ENCODE measurements at places on chromosomes 7 and 10.

DNA sequence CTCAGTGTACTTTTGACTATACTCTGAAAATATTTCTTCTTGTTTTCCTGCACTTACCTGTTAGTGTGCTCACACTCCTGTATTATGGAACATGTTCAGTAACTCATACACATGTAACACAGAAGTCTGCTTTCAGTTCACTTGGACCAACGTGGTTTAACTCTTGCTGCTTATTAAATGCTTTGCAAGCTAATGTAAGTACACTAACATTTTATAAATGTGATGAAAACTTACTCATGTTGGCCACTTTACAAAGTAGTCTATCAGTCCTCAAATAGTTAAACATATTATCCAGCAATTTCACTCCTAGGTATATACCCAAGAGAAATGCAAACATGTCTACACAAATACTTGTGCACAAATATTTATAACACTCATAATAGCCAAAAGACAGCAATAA lies 98.4 kb downstream of the UBE2H start:
- DNase-seq = no peak

GRCh38 chr7:102991540-102992214 lies 78.9 kb downstream of the LRRC17 start:
- peak; percentile 47 for DNase-seq

- DNase-seq = no peak
Observed at GRCh38 chr10:71127773-71128172, 84.6 kb upstream of the UNC5B start.

DNA sequence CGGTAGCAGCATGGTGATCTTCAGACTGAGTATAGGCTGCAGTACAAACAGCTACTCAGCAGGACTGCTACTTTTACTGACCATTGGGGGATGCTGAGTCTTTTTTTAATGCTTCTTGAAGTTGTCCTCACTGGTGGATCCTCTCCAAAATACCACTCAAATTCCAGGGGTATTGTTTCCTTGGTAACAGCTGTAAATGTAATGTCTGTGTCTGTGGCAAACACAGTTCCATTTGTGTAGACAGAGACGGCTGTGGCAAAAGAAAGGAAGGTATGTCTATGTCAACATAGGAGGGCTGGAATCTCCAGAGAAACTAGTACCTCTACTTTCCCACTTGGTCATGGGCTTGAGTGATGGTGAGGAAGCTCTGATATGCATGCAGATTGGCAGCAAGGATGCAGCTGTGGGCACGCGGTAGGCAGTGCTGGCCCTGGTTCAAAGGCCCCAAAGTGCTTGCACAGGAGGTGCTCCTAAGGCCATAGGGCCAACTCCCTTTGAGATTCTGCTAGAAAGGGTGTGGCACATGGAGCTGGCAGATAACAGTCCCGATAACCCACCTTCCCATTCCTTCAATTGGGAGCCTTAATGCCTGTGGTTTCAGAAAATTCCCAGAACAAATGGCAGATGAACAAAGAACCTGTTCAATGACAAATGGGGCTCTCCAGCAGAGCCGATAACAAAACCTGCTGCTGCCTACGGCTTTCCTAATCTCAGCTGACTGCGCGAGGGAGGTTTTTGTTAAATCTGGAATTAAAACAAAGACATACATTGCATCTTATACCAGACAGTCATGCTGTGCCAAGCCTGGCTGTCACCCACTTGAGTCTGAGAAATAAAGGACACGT lies 43.0 kb downstream of the PKD1L1 start:
- peak; percentile 28 for DNase-seq

DNA sequence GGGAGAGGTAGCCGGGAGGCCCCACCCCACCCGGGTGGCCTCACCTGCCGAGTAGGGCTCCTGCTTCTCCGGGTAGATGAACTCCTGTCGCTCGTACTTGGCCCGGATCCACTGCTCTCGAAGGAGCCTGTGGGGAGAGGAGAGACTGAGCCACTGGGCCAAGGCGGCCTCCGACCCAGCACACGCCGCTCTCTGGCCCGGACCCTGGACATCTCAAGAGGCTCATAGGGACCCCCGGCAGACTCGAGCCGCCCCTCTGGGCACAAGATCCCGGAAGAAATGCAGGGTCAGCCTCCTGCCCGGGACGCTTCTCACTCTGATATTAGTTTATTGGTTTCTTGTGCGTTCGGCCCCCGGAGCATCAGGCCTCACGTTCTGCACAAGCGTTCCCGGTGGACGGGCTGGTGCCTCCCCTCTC lies 34.5 kb downstream of the ADAP1 start:
- no peak for DNase-seq

GRCh38 chr7:151426904-151427704 lies 12.8 kb downstream of the CRYGN start:
- no peak for DNase-seq

DNA sequence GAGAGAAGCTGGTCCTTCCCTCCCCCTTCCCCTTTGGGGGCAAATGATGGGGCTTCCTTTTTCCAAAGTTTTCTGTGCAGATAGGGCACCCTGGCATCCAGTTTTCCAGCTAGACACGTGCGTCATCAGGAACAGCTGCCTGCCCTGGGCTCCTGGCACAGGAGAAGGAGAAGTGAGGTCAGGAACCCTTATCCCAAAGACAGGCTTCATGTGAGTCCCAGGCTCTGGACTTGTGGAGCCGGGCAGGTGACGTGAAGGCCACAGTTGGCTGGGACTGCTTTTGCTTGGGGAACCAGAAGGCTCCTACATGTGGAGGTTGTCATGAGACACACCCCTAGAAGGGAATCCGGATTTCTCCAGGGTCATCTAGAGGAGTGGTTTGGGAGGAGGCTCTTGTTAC lies 66.5 kb downstream of the RBM20 start:
- no peak for DNase-seq

GRCh38 chr10:101060951-101061623 lies 702 bp upstream of the KAZALD1 start:
- peak; percentile 86 for DNase-seq

GRCh38 chr7:133709036-133709880 lies 417.9 kb upstream of the LRGUK start:
- no peak for DNase-seq

DNA sequence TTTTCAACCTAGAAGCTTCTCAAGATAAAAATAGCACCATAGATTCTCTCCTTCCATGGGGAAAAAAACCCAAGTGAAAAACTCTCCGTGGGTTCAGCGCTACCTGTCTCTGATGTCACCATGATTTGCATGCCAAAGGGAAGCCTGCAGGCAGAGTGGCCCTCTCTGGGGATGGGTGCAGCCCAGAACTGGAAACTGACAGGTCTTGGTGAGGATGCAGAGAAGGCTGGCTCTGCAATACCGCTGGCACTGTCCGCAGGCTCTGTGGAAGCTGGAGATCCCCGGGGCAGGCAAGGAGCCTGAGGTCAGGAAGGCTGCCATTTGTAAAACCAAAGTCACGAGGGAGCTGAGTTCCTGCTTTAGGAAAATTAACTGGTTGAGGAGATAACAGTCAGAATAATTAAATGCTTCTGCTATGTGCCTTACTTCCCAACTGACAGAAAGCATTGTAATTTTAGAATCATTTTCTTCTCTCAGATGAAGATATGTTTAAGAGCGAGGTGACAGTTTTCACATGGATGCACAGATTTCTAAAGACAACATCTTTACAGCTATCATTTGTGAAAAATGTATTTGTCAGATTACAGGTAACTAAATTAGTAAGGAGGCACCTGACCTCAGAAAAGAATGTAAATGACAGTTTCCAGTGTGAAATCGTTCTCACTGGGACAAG lies 731.5 kb upstream of the FZD8 start:
- DNase-seq = no peak

DNA sequence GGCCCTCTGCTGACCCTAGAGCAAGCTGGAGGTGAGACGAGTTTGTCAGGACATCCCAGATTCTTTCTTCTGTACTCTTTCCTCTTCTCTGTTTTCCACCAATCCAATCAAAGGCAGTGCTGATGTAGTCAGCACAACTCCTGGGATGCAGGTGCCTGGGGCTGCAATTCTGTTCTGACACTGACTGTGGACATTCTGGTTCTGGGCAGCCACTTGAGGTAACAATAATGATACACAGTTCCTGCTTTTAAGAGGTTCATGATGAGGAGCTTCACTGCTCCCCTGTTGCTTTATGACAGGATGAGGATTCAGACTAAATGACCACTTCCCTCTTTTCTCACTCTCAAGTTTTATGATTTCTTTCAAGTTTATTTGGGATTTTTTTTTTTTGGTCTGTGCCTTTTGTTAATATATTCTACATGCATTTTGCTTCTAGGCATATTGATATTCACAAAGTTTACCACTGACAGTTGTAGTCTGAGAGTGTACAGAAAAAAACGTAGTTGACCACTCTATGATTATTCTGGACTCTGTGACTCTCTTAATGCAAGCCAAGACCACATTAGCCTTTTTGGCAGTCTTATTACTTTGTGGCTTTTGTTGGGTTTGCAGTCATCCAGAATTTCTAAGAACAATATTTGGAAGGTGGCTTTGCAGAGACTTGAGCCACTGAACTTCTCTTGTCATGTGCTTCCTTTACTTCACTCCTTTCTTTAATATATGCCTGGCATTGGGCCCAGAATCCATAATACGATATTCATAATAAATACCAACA lies 247.6 kb downstream of the AUTS2 start:
- DNase-seq = no peak

- no peak for DNase-seq
Observed at GRCh38 chr7:138903859-138904435, 77.2 kb downstream of the KIAA1549 start.

DNA sequence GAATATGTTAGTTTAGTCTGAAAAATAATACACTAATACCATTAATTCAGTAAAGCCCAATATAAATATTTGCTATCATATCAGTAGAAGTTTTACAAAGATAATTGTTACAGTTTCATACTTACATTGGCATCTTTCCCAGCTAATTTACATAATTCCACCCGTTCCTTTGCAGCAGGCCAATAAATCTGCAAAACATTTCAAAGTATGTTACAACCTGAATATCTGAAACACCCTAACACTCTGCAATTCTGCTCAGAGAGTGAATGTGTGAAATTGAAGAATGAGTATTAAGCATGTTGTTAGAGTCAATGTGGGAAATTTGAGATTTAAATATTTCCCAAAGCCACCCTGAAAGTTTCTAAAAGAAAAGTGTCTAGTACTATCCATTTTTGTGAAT lies 105.5 kb downstream of the SEMA3D start:
- no peak for DNase-seq

GRCh38 chr10:53387562-53387961 lies 615.0 kb upstream of the MBL2 start:
- no peak for DNase-seq

DNA sequence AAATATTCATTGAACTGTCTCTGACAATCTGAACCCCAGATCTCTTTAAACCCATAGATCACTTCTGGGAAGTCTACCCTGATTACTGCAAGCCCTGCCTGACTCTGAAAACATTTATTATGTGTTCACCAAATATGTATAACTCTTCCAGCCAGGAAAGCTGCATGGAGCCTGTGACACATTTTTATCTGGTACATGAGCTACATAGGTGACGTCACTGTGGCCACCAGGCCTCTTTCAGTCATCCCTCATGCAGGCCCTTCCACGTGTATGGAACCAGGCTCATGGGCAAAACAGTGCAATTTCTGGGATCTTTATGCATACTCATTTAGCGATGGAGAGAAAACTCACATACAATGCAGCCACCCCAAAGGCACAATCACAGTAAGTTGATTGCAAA lies 133.9 kb upstream of the NUPR2 start:
- no peak for DNase-seq

- no peak for DNase-seq
Observed at GRCh38 chr10:1160561-1161314, 104.6 kb downstream of the WDR37 start.

GRCh38 chr10:127974911-127975310 lies 68.0 kb downstream of the PTPRE start:
- DNase-seq = no peak

DNA sequence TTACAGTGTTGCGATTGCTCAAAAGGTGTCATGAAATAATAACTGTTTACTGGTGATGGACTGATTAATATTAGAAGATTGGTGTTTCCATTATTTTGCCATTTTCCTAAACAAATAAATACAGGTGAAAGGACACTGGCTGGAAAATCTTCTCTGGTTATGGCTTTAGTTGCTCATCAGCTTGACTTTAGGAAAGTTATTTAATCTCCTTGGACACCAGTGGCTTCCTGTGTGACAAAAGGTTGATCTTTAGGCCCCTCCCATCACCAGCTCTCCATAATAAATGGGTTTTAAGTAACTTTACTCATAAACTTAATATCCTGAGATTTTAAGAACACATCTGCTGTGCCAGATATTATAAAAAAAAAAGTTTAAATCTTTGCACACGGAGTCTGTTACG lies 737 bp downstream of the CABCOCO1 start:
- DNase-seq = peak; percentile 7

DNA sequence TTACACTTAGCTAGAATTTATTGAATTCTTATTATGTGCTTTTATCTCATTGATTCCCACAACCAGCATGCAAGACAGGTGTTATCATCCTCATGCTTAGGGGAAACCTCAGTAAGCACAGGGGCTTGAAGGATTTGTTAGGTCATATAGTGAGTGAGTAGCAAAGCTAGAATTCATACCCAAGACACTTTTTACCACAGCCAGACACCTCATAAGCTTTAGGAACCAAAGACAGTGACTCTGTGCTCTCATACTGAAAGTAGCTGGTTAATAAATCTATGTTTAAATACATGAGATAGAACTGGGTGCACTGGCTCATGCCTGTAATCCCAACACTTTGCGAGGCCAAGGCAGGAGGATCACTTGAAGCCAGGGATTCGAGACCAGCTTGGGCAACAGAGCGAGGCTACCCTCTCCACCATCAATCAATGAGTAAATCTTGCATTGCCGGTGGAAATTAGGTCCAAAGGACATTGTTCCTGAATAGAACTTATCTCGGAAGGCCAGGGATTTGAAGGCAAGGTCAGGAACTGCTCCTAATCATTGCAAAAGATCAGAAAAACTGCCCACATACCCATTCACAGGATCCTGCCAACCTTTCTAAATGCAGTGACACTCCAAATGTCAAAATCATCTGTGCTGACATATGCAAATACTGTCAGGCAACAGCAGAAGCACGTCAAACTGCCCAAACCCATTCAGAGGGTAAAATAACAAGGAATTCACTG lies 523.5 kb downstream of the PARD3 start:
- no peak for DNase-seq
